Sciatic nerve (tissue), 2 donors: ENCODE measurements at places on chromosomes 7 and 10. TPM values are rescaled to one million over a fixed set of nuclear protein-coding genes. Genes with fewer than 3 reads are reported as not detected.

DNA sequence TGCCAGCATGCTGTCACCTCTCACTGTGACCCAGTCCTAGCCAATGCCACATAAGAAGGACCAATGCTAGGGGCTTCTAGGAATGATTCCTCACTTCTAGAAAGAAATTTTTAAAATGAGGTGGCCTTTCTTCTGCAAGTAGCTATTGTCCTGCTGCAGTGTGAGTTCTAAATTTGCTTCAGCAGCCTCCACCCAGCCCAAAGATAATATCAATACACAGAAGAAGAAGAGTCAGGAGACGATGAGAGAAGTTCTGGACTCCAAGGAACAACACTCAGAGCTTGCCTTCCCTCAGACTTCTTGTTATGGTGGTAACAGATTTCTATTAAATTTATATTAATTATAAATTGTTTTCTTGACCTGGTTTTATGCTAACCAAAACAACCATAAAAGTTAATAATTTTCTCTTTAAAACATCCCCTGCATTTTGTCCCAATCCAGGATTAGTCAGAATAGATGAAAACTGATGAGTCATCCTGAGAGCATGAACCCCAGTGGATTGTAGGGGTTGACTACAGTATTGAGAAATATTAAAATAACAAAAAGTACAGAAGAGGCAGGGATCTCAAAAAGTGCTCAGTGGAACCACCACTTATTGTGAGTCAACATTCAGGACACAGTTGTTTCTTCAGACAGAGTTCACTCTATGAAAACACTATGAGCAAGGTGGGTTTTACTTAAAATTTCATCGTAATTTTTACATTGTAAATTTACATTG lies 29.6 kb upstream of the AKR1C2 start:
- no peak for DNase-seq

DNA sequence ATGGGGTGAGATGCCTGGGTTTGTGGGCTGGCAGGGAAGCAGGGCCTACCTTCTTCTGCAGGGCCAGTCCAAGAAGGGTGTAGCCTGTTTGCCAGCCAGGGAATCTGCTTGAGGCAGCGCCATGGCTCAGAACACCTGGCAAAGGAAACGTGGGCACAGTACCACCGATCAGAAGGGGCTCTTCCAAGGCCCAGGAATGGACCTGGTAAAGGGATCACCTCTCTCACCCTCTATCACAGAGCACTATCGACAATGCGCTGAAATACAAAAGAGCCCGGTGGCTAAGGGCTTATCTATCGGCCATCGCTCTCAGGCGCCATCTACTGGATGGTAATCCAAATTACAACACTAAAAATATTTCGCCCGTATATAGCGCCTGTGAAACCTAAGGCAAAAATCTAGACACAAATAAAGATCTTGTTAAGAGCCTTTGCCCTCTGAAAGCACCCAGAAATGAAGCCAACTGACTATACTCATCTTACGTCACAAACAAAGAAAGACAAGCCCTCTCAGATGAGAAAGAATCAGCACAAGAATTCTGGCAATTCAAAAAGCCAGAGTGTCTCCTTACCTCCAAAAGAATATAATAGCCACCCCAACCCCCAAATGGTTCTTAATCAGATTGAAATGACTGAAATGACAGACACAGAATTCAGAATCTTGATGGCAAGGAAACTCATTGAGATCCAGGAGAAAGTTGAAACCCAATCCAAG lies 217.8 kb upstream of the HPS1 start:
- DNase-seq, result no peak

DNA sequence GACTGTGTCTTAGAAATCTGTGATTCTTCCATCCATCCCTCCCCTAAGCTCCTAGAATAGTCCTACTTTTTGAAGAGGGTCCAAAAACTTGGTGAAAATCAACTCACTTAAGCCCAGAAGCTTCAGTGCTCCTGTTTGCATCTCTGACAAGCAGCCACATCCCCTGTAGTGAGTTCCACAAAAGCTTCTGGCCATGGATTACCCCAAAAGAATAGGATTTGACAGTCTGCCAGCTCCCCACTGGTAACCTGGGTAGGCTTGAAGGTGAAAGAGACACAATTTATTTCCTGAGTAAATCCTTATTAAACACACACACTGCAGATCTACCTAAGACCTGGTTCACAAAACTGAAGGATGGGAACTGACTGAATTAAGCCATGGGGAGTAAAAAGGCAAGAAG lies 46.5 kb downstream of the LGI1 start:
- DNase-seq, result no peak

CREB5 gene
- total RNA-seq, result 20.1 TPM
